ENCODE measurements at places on chromosomes 3 and 15.

DNA sequence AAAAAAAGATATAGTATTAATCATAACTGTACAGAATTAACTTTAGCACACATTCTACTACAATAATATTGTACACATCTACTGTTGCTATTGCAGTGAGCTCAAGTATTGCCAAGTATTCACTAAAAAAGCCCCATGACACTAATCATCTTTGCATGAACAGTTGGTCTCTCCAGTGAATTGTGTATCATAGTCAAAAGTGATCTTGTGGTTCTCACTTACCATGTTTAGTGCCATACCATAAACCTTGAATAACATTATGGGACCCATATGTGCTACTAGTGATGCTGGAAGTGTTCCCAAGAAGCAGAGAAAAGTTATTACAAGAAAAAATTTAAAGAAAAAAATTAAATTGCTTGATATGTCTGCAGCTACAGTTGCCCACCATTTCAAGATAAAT lies 177.1 kb downstream of the PCCB start:
- DNase-seq: no peak

GRCh38 chr3:171204942-171205341 lies 178.4 kb upstream of the SLC2A2 start:
- DNase-seq: no peak

DNA sequence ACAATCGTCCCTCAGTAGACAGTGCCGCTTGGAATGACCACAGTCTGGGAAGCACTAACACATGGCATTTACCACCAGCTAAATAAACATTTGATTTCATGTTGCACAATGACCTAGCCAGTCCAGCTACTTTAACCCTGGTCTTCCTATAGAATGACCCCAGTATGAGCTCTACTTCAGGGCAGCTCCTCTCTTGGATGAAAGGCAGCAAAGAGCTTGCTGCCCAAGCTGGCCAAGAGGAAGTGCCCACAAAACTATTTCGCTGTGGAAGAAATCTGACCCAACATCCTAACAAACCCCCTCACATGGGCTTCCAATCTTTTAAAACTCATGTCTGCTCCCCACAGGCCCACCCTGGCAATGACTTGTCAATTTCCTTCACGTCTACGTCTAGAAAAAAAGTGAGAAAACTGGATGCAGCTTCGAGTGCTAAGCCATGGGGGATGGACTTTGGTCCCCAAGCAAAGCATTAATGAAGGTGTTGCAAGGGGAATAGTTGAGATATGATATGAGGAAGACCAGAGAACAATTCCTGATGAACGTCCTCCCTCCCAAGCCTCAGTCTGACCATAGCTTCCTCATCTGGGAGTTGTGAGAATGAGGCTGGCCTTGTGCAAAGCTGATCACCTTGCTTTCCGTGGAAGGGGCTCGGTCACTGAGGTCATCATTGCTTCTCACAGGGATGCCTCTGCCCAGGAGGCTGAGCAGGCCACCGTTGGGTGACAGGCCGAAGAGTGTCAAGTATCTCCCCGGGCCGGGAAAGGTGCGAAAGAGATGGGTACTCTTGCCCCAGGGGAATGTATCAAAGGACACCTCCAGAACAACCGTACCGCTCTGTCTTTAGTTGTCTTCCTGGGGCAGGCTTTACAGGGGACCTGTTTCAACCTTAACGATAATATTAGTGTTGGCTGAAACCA lies 964 bp downstream of the SLC25A20 start:
- no peak for DNase-seq

GRCh38 chr3:76403556-76403955 lies 618.2 kb upstream of the ZNF717 start:
- no peak for DNase-seq

DNA sequence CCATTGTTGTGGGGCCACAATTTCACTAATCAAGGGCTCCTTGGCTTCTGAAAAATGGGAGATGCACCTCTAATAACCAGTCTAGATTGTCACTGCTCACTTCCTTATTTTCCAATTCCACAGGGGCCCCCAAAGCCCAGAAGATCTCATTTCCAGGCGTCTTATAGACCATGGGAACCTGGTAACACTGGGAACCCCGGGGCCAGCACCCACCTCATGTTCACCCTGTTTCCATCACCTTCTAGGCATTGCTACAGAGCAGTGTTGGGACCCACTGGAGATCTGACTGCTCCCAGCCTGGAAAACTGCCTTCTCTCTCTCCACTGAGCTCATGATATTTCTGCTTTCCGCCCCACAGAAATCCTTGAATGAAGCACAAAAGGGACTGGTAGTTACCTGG lies 61.5 kb downstream of the TFRC start:
- no peak for DNase-seq
